SIG-M5 (cell line): ENCODE measurements at places on chromosomes 2 and 18.

DNA sequence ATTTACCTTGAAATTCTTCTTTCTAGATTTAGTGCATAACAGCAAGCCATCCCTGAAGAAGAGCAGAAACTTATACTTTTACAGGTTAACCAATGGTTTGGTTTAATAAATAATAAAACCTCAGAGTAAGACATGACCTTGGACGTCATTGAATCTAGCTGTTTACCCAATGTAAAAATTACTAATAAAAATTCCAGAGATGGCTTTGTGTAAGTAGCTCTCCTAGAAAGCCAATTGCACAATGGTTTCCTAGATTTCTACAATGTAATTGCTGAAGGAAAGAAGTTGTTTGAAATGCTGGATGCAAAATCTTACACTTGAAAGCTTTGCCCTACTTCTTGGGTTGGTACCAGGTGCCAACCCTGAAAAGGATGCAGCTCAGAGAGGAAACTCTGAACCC lies 1.5 kb downstream of the XDH start:
- DNase-seq, result no peak

- DNase-seq, result no peak
Measured at GRCh38 chr2:70962211-70962884, 16.1 kb upstream of the ANKRD53 start.

DNA sequence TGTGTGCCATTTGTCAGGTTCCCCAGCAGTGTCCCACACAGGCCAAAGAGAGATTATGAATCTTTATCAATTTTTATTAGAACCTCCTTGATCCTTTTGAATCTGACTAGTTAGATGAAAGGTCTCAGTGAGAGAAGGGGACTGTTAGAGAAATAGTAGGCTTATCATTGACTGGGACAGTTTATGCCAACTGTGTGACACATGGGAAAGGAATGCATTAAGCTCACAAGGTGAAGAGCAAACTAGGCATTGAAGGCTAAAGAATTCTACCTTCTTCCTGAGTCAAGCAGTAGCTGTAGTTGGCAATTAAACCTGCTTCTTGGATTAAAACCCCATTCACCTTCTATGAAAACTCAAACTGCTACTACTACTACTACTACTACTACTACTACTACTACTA lies 389.6 kb upstream of the CDH19 start:
- no peak for DNase-seq

GRCh38 chr2:196213252-196213980 lies 42.0 kb upstream of the STK17B start:
- no peak for DNase-seq

- DNase-seq, result no peak
Measured at GRCh38 chr2:227597998-227598397, 695 bp upstream of the SCYGR2 start.

GRCh38 chr2:86476918-86477317 lies 35.7 kb downstream of the KDM3A start:
- no peak for DNase-seq

DNA sequence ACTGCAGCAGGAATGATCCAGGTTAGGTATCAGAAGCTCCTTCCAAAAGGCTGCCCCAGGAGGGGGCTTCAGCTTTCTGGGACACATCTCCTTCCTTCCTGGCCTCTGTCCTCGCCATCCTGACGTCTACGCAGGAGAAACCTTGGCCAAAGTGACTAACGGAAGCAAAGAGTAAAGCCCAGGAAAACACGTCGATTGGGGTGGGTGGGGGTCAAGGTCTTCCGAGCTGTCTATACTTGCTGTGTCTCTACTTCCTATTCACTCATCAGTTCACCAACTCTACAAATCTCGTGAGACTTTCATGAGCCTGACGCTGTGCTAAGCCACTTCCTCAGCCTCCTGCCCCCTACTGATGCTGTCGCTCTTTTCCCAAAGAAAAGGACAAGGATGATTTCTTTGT lies 212.6 kb downstream of the TNS1 start:
- DNase-seq, result no peak

- no peak for DNase-seq
Measured at GRCh38 chr2:70002241-70002899, 40.9 kb upstream of the ASPRV1 start.

DNA sequence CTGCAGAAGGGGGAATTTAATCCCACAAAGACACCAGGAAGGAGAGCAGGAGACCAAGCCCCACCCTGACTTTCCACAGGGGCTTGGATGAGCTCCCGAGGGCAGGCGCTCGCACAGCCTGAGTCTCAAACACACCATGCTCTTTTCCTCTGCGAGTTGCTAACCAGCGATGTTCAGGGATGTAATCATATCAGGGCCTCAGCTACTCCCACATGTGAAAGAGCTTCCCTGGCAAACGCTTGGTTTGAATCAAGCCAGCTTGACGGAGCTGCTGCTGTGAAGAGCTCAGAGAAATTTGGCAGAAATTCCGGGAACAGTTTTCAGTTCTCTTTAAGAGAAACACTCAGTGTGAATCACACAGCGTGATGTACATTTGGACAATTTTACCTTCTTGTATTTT lies 385.8 kb downstream of the GALR1 start:
- no peak for DNase-seq

DNA sequence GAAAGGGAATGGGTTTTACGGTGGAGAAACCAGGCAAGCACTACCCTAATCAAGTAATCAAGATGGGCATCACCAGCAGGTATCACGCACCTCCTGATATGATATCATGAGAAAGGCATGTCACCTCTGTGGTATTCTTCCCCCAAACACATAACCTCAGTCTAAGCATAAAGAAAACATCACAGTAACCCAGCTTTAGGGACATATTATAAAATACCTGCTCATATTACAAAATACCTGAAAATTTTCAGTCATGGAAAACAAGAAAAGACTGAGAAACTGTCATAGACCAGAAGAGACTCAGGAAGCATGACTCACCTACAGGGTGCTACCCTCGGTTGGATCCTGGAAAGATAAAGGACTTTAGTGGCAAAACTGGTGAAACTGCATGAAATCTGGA lies 30.5 kb downstream of the GCKR start:
- no peak for DNase-seq

GRCh38 chr2:122980671-122981070 lies 1044.4 kb upstream of the CNTNAP5 start:
- DNase-seq, result no peak

DNA sequence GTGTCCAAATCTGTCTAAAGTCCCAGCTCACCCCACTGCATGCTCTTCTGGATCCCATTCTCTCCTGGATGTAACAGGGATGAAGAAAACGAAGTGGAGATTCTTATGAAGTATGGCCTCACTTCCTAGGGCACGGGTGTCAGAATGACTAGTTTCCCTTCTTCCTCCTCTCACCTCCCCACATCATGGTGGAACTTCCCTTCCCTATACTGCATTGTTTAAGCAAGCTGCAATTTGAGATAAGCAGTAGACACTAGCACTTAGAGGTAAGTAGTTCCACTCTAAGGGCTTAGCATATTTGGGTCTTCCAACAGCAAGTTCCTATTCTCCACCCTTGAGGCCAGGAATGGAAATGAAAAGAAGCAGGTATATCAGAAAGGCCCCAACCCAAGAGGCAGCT lies 29.7 kb downstream of the SLC4A5 start:
- DNase-seq, result no peak
